ENCODE measurements at places on chromosomes 12 and 14.

GRCh38 chr12:13197526-13198143 lies 1.1 kb downstream of the EMP1 start:
- DNase-seq, result no peak

GRCh38 chr14:39025810-39026627 lies 77.0 kb downstream of the SEC23A start:
- no peak for DNase-seq

DNA sequence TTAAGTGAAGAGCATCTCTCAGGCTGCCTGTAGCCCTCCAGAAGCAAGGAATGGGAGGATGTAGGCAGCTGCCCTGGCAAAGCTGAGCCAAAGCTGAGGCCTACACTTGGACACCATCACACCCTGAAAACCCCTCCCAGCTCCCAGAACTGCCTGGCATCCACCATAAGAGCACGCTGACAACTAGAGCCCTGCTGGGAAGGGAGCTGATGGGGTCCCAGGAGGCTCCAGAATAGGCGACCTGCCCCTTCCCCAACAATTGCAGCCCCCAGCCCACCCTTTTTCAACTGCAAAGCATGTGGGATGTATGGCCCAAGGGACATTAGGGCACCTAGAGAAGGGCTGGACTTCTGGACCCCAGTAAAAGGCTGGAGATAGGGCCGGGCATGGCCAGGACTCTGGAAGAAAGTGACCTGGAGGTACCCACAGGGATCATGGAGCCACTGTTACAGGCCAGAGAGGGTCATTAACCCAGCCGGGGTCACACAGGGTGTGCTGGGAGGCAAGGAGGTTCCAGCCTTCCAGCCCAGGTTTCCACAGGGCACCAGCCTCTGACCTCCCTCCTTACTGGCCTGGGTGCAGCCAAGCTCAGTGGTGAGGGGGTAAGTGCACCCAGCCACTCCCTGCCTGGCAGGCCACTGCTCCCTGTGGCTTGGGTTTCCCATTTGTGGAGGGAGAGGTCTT lies 27.8 kb downstream of the FAM222A start:
- no peak for DNase-seq

DNA sequence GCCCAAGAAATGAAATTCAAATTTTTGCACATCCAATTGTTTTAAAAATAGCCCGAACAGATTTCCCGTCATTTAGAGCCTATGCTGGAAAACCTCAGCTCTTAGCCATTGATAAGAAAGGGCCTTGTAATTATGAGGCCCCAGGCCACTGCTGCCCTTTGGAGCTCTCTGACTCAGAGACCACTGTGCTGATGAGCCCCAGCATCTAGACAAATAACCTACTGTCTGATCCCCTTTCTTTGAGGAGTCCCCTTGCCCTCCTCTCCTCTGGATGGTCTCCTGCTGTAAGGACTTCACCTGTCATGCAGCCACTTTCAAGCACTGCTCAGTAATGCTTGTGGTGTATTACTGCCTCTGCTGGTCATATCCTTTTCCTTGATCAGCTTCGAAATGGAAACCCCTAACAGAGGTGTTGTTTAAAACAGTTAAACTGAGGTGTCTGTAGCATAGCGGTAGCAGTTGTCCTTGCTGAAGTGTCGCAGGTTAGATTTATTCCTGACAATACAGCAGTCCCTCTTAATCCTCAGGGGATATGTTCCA lies 159.9 kb upstream of the SRRM4 start:
- no peak for DNase-seq

- DNase-seq, result no peak
These were observed 19.0 kb downstream of the NUBPL start for GRCh38 chr14:31580234-31580633.
